ENCODE measurements at places on chromosomes 12 and 14.

- DNase-seq, result peak; percentile 49
Observed at GRCh38 chr12:111201036-111201435, 167.9 kb downstream of the PHETA1 start.

GRCh38 chr12:76495556-76495955, 64.0 kb downstream of the OSBPL8 start:
- DNase-seq, result no peak

GRCh38 chr14:58598804-58599525, 38.8 kb upstream of the DACT1 start:
- no peak for DNase-seq

DNA sequence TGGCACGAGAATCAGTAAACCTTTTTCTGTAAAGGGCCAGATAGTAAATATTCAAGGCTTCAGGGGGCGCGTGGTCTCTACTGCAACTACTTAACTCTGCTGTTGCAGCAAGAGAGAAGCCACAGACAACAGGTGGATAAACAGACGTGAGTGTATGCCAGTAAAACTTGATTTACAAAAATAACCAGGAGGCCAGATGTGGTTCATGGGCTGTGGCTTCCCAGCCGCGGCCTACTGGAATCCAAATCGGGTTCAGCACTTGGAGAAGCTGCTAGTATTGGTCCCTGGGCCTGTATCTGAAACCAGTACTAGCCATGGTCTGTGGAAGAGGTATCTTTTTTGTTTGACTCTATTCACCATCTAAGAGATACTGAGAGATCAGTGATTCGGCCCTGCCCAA, 13.3 kb downstream of the PPP2R5C start:
- peak; percentile 85 for DNase-seq

DNA sequence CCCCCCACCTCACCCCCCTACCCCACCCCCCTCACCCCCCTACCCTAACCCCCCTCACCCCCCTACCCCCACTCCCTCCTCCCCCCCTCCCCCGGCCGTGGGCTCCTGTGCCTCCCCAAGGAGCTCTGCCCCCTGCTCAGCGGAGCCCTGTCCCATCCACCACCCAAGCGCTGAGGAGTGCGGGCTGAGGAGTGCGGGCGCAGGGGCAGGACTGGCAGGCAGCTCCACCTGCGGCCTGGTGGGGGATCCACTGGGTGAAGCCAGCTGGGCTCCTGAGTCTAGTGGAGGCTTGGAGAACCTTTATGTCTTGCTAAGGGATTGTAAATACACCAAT, 2.3 kb upstream of the JPH4 start:
- no peak for DNase-seq

- no peak for DNase-seq
Observed at GRCh38 chr12:6773590-6774351, 1.5 kb downstream of the LAG3 start.

DNA sequence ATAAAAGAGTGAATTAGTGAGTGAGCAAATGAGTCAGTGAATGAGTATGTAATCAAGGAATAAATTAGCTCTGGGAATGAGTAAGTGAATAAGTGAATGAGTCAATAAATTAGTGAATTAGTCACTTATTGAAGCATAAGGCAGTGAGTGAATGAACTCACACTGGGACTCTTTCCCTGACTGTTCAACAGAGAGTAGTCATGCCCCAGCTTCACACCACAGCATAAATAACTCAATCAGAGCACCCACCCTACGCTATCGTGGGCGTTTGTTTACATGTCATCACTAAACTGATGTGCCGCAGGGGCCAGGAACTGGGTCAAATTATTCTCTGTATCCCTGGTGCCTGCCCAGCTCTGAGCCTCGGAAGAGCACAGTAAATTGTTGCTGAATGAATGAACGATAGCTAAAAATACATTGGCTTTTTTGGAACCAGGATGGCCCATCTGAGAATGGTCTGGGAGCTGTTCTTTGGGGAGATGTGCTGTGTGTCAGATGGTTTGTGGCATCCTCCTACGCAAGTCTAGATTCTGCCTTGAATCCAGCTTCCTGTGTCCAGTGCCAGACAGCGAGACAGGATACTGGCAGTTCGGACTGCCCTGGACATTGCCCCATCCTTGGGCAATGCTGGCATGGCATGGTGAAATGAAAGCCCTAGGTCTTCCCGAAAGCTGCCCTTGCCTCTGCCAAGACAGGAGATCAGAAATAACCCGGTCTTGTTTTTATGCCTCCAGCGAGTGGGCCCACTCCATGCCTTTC, 98.0 kb upstream of the RTL1 start:
- DNase-seq, result no peak

GRCh38 chr14:105336477-105337287, 22.1 kb downstream of the PACS2 start:
- DNase-seq, result peak; percentile 36

DNA sequence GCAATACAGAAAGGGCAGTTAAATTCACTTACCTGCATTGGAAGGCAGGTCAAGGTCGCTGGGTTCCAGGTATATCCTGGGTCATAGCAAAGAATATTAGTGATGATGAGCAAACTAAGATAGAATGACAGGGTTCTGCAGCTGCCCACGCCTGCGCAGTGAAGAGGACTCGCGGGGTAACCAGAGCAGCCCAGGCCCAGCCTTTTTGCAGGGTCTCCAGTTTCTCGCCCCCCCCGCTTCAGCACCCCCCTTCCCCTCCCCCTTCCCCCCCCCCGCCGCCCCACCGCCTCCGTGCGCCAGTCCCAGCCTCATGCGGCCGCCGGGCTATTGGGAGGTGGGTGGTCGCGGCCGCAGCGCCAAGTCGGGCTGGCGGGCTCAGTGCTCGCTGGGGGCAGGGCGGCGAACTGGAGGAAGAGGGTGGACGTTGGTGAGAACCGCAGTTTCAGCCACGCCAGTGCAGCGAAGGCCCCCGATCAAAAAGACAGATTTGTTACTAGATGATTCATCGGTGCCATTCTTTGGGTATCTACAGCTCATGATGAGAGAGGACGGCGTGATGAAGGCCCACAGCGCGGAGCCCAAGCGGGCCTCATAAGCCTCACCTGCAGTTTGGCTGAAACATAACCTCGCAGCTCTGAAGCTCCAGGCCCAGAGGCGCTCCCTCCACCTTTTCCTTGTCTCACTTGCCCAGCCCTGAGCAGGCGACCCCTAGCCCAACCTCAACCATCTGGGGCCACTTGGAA, 20.2 kb downstream of the SLC2A3 start:
- no peak for DNase-seq

DNA sequence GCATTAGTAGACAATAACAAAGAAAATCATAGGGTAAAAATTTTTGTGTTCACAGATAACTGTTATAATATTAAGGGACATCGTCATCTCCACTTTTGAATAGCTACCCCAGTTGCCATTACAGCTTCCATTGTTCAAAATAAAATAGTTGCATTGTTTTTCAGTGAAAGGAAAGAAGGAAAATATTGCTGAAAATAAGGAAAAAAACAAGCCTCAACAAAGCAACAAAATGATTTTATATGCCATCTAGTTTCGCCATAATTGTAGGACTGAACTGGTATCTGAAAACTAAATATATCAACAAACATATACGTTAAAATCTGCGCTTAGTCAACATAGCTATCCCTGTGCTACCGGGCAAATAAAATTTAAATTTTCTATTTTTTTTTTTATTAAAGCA, 3.3 kb downstream of the CDK17 start:
- DNase-seq, result no peak

DNA sequence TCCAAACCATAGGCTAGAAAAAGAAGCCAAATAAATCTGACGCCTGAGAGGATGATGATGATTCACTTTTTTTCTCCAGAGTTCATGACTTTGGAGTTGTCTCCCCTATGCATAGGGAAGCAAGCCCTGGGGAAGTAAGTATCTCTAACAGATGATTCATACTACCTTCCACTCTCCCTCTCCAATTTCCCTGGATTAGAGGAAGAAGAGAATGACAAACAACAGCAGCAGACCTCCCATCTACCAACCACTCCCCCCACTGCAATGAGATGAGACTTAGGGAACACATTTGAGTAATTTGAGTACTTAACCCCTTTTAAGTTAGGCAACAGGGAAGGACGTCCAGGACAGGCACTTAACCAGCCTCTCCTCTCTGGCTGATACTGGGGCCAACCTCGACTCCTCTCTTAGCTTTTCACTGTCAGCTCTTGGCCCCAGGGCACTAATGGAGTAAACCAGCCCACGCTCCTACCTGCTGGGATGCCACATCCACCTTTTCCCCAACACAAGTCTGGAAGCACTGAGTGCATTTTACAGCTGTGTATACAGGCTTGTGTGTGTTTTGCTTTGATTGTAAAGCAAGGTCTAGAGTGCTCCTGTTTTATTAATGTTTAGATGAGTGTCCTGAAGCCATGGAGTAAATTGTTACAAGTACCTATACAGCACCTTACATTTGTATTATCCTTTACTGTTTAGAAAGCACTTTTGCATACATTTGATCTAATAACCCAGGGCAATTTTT, 180.7 kb downstream of the PHLDA1 start:
- no peak for DNase-seq

DNA sequence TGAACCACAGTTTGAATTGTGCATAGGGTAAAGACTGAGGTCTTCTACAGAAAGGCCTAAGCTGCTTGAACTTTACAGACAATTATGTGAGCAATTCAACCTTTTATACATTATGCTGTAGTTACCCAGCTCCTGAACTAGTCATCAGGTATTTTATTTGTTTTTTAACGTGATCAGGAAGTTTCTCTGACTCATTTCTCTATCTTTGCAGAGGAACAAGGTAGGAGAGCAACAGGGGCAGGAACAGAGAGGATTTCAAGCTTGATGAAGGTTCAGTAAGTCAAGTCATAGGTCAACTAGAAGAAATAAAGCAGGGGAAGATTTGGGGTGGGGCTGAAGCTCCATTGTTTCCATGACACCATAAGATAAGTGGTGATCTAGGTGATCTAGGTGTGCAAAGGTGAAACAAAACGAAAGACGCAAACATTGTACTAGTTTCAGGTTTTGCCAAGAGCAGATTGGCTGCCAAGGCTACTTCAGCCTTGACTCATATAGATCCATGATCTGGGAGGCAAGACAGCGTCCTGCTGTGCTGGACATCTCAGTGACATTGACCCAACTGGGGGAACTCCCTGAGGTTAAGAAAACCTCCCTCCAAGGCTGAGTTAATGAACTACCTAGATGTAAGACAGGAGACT, 198.1 kb downstream of the DAD1 start:
- DNase-seq, result no peak

DNA sequence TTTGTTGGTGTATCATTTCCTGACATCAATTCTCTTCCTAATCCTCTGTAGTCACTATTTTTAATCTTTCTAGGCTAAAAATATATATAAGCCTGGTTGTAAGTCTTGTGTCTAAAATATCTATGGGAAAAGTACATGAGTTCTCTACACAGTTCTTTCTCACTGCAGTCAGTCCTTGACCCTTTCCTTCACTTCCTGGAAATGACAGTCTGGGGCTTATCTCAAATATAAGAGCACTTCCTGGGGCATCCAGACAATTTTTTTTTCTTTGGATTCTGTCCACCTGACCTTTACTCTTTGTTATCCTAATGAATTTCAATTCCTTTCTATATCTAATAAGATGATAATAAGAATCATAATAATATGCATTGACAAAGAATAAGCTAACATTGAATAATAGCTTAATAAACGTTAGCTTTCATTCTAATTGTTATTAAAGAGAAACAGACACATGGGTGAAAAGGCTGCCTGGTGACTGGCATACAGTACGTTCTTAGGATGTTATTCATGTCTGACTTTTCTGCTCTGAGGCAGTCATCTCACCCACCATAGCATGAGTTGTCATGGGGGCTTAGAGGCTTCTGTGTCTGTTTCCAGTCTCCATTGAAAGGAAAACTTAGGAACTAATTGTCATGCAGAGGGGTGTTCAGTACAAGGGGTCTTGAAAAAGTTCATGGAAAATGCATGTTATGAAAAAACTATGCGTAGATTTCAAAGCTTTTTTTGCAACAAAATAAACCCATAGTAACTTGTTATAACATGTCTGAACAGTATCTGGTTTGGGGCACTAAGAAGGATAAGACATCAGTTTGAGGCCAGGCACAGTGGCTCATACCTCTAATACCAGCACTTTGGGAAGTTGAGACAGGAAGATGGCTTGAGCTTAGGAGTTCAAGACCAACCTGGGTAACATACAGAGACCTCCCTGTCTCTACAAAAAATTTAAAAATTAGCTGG, 66.2 kb upstream of the DNM1L start:
- no peak for DNase-seq

- DNase-seq, result no peak
Observed at GRCh38 chr12:127716166-127716565, 550.8 kb upstream of the TMEM132C start.

- no peak for DNase-seq
Observed at GRCh38 chr12:22682663-22683062, 57.7 kb downstream of the ETNK1 start.

- no peak for DNase-seq
Observed at GRCh38 chr14:33834466-33835260, 116.2 kb downstream of the EGLN3 start.

GRCh38 chr12:70180130-70180529, 63.1 kb upstream of the CNOT2 start:
- peak; percentile 27 for DNase-seq

DNA sequence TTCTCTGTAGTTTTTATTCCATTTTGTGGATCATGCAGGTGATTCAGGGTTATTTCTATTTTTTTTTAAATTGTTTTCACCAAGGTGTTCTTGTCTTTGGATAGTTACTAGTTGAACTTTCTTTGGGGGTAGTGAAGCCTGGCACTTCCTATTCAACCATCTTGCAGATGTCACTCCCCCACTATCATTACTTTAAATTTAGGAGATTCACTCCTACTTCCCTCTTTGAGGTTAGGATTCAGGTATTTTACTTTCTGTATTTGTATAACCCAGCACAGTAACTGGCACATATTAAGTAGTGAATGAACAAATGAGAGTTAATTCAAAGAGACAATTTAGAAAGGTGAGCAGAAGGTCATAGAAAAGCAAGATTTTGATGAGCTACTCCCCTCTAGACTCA, 255.6 kb downstream of the ATP23 start:
- DNase-seq, result no peak

GRCh38 chr12:129571901-129572494, 331.8 kb downstream of the TMEM132D start:
- no peak for DNase-seq

DNA sequence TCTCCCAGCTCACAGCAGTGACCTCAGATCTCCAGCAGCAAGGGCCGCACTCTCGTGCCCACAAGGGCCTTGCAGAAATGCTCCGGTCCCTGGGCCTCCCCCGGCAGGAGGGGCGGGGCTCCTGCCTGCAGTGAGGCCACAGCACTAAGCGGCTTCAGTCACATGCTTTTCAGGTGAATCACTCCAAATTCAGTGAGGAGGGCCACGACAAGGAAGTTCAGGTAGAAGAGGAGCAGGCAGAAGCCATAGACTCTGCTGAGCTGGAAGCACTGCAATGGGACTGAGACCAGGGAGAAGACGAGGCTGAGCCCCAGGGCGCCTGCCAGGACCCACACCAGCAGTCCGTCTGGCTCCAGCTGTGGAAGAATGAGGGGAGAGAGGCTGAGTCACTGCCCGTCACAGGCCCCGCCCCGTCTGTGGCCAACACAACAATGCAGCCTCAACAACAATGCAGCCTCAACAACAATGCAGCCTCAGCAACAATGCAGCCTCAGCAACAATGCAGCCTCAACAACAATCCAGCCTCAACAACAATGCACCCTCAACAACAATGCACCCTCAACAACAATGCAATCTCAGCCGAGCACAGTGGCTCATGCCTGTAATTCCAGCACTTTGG, 35.2 kb downstream of the SLC8B1 start:
- no peak for DNase-seq

- DNase-seq, result no peak
Observed at GRCh38 chr12:89162589-89163261, 189.6 kb downstream of the DUSP6 start.
